Lung microvascular endothelial cell (primary cell): ENCODE measurements at places on chromosomes 3 and 15. TPM values are rescaled to one million over a fixed set of nuclear protein-coding genes. Genes with fewer than 3 reads are reported as not detected.

- DNase-seq: no peak
Observed at GRCh38 chr3:137202941-137203340, 245.2 kb downstream of the IL20RB start.

GRCh38 chr3:46895204-46895660 lies 17.7 kb downstream of the PTH1R start:
- peak; percentile 47 for DNase-seq

GRCh38 chr3:158458464-158458863 lies 112.5 kb upstream of the MLF1 start:
- DNase-seq: no peak

DNA sequence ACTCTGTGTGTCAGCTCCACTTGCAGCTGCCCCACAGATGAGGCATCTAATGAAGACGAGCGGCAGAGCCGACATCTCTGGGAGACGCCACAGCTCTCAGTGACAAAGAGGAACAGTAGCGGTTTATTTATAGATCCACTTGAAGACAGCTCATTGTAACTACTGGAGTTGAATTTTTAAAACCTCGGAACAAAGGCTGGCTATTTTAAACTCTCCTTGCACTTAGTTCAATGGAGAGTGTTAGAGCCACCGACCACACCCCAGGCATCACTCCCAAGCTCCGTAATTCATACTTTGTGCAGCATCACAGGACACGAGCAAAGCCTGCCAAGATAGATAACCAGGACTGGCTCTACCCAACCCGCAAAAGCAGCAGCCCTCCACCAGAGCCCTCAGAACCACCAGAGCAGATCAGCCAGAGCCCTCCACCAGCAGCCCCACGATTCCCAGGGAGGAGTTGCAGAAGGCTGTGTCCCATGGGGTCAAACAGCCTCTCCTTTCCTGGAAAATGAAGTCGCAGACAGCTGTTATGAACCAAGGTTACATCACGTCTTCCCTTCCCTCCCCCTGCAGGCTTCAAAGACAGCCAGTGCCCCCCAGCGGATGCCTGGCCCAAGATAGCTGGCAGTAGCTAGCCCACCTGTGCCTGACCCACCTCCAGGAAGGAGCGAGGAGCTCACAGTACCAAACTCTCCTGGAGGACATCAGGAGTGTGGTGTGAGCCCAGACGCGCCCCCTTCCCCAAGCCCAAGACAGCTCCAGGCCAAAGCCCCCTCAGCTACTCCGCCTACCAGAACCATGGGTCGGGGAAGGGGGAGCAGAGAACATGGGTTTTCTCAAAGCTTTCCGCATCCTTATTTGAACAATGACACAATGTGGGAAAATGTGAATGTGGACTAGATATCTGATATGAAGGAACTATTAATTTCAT lies 45.7 kb downstream of the POC1A start:
- DNase-seq: no peak

GRCh38 chr3:149647812-149648211 lies 10.0 kb downstream of the WWTR1 start:
- DNase-seq: no peak

GRCh38 chr15:89088605-89089315 lies 504 bp downstream of the ABHD2 start:
- peak; percentile 47 for DNase-seq

- DNase-seq: no peak
Observed at GRCh38 chr3:133274477-133274876, 125.4 kb upstream of the BFSP2 start.

DNA sequence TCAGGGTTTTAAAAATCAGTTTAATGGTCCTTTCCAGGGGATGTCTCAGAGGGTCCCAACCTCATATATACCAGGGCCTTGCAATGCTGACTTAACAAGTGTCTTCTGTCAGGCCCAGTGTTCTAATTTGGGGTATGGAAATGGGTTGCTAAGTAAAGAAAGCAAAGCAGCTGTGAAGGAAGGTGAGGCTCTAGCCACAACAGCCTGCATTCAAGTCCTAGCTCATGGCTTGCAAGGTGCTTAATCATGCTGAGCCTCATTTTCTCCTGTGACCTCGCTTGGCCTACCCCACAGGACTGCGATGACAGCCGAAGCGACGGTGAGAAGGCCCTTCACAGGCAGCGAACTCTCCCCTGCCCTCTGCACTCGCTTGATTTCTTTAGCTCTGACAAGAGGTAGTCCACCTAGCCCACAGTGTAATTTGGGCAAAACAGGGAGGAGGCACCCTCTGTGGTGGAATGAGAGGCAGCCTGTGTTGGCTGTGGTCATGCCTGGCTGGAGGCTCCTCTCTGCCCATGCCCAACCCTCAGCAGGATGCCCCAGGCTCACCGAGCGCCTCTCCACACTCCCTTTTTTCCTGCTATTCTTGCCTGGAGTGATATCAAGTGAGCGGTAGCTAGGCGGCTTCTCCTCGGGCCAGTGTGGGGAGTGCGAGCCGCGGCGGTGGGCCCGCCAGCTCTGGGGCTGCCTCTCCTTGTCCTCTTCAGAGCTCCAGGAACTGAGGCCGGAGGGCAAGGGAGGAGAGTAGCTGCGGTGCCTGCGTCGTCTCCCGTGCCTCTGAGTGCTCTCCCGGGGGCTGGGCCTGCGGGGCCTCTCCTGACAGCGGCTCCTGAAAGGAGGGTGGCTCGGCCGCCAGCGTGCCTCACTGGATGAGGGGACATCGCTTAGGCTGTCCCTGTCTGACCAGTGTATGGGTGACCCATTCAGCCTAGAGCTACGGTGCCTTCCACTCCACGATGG lies 29.2 kb downstream of the ILDR1 start:
- DNase-seq: no peak

DNA sequence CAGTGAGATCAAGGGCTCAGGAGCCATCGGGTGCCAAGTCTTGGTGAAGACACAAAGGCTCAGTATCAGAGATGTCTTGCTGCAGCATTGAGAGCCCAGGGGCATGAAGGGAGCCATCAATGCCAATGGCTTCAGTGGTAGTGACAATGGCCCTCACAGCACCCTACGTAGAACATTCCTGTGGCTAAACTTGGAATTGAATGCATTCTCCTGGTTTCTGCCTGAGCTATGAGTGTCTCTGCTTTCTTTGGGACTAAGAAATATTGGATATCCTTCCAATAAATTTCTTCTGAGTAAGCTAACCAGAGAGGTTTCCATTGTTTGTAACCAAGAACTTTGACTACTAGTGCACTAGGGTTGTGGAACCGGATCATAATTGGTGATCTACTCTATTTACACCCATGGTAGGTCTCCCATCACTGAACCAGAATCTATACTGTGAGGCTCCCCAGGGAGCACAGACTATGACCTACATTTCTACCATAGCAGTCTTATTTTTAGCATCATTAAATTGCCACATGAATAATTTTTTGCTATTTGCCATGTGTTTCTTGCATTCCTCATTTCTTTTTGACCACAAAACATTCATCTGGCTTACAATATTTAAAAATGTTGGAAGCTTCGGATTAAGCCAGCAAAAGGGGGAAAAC lies 31.6 kb upstream of the PDZRN3 start:
- no peak for DNase-seq

DNA sequence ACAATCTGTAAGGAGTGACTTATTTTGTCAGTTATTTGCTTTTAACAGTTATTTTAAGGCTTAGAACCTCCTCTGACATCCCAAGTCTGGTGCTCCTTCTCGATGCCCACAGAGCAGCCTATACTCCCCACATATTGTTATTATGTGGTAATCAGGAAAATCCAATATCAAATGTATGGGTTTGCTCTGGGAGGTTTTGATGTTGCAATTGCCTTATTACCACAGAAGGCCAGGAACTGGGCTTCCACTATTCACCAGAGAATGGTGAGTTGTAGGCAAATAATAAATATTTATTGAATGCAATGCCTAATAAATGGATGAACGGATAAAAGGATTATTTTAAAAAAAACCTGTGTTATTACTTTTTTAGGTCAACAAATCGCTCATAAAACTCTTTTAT lies 12.2 kb downstream of the NEK10 start:
- no peak for DNase-seq

GRCh38 chr3:194023501-194024280 lies 112.3 kb upstream of the HES1 start:
- DNase-seq: no peak

Gene FSD2
- total RNA-seq: not detected in 2 replicates

Gene MYL3
- total RNA-seq: not detected in 2 replicates

Gene FAN1
- 4.8 and 9.5 TPM in 2 replicates for total RNA-seq

Gene ACOX2
- total RNA-seq: 0.44 and 0.60 TPM in 2 replicates

Gene TJP1
- total RNA-seq: 68.1 and 69.7 TPM in 2 replicates

Gene TLE3
- 8.3 and 13.3 TPM in 2 replicates for total RNA-seq

Gene LINGO1
- total RNA-seq: under 0.01 and 0.22 TPM in 2 replicates

Gene FAM107A
- total RNA-seq: 0.20 and 2.2 TPM in 2 replicates

Gene CCDC54
- total RNA-seq: not detected in 2 replicates

Gene CHRNA3
- not detected in 2 replicates for total RNA-seq

Gene ZDHHC19
- total RNA-seq: not detected in 2 replicates

Gene CHST13
- total RNA-seq: not detected in 2 replicates

Gene AMOTL2
- total RNA-seq: 45.8 and 98.2 TPM in 2 replicates

Gene ASB14
- total RNA-seq: not detected in 2 replicates
